BE2C (cell line): ENCODE measurements at places on chromosomes 16 and 17.

- DNase-seq, result no peak
Observed at GRCh38 chr17:47164263-47164662, 24.8 kb downstream of the CDC27 start.

DNA sequence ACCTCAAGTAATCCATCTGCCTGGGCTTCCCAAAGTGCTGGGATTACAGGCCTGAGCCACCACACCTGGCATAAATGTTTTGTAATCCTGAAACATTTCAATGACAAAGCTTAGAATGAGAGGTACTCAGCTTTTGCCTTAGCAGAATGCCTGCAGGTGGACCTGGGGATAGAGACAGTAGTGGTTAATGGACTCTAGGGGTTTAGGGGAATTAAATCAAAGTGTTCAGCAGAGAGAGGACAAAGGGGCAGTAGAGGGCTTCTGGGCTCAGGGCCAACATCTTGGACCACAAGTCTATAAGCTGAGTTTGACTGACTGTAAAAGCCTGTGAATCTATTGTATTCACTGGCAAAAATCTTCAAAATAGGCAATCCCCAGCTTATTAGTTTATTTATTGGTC, 36.0 kb upstream of the MED13 start:
- DNase-seq, result no peak

GRCh38 chr17:77178563-77178962, 37.8 kb downstream of the SEC14L1 start:
- no peak for DNase-seq

DNA sequence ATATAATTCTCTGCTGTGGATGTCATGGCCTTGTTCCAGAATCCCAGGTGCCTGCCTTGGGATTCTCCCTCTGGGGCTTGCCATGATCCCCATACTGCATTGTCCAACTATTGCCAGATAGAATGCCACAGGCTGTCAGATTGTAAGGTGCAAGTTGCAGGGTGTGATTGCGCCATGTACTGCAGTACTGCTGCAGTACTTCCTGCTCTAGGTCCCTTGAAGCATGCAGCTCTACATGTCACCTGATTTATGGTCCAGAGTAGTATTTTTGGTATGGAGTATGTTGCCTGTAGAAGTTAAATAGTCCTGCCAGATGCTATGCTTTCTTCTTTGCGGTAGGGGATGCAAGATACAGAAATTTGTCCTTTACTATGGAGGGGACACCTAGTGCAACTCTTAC, 7.0 kb upstream of the SLFN5 start:
- no peak for DNase-seq

DNA sequence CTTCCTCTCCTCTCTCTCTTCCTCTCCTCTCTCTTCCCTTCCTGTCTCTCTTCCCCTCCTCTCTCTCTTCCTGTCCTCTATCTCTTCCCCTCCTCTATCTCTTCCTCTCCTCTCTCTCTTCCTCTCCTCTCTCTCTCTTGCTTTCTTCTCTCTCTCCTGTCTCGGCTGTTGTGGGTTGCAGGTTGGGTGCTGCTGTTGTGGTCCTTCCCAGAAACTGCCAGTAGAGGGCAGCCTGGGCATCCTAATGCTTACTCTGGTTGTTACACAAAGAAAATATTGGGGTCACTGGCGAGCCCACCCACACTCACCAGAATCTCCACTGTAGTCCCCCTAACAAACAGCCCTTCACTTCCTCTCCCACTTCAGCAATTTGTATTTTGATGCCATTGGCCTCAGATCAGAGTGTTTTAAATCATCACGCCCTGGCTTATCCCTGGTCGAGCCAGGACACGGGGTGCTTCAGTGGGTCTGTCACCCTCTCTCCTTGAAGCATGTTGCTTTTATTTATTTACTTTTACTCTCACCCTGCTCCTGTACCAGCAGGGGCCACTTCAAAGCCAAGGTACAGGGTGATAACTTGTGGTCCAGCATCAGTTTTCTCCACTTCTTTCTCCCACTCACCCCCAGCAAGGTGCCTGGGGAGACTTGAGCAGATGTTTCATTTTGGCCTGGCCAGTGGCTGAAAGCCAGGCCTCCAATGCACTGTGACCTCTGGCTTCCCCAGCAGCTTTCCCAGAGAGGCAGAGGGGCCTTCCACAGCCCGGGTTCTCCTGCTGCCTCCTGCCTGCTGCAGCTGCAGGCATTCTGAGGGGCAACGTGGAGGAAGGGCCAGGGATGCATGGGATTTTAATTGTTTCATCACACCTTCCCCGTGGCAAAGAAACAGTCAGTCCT, 4.7 kb upstream of the MMP15 start:
- peak; percentile 76 for DNase-seq

DNA sequence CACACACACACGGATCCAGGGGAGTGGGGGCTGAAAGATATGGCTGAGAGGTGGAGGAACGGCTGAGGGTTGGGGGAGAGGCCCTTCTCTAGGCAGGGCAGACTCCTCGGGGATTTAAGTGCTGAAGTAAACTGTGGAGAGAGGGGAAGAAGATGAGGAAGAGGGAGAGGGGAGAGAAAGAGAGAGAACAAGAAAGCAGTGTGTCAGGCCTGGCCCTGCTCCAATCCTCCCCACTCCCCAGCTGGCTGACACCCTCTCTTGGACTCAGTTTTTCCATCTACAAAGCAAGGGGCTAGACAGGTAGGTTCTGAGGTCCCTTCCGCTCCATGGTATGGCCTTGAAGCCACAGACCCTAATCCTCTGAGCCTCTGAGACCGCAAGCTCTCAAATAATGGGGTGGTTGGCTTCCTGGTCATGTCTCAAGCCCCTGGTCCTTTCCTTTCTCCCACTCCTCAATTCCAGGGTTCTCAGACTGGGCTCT, 2.0 kb downstream of the VAMP2 start:
- DNase-seq, result no peak

DNA sequence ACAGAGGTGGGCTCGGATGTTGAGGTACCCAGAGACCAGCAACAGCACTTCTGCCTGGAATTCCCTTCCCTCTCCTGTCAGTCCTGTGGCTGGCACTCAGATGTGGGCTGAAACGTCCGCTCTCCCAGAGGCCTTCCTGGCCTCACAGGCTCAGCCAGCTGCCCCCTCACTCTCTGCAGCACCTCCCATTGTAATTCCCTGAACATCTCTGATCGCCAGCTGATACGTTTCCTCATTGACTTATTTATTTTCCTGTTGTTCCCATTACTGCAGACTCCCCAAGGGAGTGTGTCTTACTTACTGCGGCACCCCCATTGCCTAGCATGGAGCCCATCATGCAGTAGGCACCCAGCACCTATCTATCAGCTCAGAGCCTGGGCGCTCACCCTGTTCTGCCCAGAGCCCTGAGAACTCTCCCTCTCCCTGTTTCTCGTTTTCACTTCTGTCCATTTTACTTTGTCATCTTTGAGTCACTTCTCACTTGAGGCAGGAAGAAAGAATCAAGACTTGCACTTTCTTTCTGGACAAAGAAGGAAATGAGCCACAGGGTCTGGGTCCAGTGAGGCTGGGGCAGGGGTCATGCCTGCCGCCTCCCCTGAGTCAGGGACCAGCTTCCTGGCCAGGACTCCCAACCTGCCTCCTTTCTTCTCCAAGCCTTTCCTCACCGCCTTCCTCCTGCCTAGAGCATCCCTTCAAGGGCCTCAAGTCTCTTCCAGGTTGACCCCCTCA, 10.2 kb downstream of the CDH5 start:
- no peak for DNase-seq

DNA sequence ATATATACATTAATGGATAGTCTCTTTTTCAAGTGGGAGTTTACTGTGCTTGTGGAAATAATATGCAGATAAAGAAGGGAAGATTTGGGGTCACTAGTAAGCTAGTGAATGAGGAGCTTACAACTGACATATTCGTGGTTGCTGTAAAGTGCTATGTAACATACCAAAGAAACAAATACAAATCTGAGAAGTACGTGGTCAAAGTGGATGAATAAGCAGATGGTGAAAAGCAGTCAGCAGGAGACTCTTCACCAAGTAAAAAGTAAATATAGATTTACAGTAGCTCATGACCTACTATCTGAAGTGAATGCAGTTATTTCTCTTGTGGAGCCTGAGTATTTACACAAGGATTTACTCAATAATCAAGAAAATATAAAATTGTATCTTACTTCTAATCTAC, 136.6 kb upstream of the ELAC2 start:
- no peak for DNase-seq

DNA sequence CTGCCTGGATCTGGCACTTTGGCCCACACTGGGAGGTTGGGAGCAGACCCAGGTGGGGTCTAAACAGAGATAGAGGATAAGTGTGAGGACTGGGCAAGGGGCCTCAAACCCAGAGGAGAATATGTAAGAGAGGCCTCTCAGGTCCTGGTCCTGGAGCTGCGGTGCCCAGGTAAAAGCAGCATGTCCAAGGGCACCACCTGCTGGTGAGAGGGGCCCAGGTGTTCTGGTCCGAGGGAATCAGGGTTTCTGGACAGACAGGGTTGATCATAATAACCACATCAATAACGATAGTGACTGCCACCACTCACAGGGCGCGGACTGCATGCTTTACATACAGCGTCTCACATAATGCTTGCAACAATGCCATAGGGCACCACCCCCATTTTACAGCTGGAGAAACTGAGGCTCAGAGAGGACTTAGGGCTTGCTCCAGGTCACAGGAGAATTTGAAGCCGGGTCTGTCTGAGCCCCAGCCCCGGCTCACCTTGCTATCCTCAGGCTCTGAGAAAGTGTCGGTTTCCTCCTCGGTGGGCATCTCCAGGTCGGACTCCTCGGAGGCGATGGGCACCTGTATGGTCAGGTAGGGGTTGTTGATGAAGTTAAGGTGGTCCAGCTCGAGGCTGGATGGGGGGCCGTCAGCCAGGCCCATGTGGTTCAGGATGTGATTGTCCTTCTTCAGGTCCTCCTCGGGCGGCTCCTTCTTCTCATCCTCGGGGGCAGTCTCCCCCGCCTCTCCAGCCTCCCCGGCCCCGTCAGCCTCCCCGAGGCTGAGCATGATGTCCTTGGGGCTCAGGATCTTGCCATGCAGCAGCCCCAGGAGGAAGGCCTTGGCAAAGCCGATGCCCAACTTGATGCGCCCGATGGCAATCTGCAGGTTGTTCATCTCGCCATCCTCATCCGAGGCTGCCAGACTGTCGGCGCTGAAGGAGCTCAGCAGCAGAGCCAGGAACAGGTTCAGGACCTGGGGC, 19.1 kb upstream of the CD79B start:
- DNase-seq, result no peak

GRCh38 chr17:77286641-77287431, 146.1 kb downstream of the SEC14L1 start:
- peak; percentile 77 for DNase-seq

DNA sequence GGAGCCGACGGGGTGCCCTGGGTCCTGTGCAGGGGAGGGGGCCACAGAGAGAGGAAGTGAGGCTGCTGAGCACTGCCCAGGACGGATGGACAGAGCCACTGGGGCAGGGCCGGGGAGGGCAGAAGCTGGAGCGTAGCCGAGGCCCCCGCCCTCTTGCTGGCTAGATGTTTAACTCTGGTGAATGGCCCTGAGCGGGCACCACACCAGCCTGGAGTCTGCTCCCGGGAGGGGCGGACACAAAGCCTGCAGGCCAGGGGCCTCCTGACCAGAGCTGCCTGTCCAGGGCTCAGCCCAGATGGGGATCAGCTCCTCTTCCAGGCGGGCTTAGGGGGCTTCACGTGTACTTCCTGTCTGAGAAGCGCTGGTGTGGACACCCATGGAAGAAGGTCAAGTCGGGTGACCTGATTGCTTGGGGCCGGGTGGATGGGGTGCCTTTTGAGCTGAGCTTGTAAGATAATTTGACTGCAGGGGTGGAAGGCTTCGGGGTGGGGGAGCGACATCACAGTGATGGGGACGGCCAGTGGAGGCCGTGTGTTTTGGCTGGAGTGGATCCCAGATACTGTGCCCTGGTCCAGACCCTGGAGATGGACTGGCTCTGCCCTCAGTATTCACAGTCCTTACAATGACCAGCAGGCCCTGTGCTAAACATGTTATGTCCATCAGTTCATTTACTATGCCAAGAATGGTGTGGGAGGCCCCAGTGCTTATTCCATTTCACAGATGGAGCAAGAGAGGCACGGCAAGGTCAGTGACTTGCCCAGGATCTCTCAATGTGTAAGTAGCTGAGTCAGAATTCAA, 33.7 kb upstream of the CIBAR2 start:
- DNase-seq, result no peak

DNA sequence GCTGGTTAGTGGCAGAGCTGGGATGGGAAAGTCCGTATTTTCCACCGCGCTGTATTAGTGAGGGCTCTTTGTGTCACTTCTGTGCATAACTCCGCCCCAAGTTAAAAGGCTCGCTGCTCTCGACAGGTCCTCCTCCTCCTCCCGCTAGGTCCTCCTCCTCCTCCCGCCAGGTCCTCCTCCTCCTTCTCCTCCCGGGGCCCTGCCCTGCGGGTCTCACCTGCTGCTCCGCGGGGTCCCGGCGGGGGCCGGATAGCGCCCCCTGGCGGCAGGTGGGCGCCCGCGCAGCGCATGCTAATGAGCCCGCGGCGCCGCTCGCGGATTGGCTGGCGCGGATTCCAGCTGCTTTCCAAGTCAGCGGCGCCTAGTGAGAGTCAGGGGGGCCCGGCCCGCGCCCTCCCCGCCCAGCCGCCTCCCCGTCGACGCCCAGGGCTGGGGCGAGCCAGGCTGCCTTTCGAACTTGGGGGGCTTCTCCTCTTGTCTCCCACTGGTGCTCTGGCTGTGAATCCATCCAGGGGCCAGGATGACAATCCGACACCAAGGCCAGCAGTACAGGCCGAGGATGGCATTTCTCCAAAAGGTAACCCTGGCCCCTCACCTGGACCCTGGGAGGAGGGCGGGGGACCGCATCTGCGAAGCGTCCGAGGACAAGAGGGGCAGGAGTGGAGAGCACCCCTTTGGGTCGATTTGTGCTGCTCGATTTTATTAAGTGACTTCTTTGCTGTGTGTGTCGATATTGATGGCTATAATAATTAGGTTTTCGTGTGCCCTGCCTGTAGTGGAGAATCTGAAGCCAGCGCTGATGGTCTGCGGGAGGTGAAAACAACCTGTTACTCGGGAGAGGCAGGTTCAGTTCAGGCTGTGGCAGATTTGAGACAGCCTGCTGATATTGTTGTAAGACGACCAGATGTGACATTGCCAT, at the start of gene RGS9:
Gene RGS9 (plus strand): TSS at position 350 of the 919 bp plus-strand sequence. CDS start 171 bp downstream, at position 521.
- DNase-seq, result peak; percentile 90

- no peak for DNase-seq
Observed at GRCh38 chr17:53919356-53919755, 96.6 kb downstream of the KIF2B start.

DNA sequence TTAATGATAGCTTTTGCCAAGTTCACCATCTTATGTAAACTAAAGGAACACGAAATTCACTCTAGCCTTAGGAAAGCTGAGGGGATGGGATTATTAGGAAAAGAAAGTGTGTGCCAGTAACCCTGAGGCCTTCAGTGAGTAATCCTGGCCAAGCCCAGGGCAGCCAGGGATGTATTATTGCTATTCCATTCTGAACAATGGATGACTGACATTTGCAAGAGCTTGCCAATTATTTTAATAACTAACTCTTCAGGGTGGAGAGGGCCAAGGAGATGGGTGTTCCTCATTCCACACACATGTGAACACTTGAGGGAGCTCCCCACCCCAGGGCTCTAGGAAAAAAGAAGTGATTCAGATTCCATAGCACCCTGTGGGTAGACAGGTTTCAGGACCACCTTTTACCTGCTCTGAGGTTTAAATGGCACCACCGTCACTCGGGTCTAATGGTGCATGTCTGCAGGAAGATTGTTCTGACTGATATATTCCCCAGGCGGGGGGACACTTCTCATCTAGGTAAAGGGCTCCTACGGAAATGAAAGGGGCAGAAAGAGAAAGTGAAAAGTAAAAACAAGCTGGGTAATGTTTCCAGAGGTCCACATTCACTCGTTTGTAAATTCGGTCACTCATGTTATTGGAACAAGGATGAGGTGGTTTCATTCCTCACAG, 41.5 kb downstream of the TK2 start:
- DNase-seq, result no peak
